Putamen (tissue), 1 donor: ENCODE measurements at places on chromosomes 11 and 22.
A peak's percentile ranks its signal among the peaks of the same experiment; 100 is the strongest.

DNA sequence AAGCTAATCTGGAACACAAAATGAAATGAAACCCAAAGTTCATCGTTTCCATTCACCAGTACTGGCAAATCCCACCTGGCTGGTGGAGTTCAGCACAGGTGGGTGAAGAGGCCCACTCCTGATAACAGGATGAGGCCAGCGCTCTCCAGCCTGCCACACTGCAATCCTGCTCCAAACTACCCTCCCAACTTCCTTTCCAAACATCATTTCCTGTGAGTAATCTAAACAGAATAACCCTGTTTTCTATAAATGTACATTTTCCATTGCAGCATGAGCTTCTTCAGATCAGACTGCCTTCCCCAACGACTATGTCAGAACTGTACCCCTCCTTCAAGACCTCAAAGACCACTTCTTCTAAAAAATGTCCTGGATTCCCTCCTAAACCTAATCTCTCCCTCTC lies 15.9 kb upstream of the NFRKB start:
- no peak for DNase-seq

DNA sequence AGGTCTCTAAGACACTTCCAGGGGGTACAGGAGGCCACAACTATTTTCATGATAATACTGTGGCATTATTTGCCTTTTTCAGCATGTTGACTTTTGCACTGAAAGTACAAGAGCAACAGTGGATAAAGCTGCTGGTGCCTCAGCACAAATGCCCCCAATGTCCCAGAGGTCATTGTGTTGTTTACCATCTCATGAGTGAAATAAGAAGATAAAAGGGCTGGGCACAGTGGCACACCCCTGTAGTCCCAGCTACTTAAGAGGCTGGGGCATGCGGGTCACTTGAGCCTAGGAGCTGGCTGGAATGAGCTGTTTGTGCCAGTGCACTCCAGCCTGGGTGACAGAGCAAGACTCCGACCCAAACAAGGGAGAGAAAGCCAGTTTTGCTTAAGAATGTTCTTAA lies 72.6 kb upstream of the RAB1B start:
- no peak for DNase-seq

DNA sequence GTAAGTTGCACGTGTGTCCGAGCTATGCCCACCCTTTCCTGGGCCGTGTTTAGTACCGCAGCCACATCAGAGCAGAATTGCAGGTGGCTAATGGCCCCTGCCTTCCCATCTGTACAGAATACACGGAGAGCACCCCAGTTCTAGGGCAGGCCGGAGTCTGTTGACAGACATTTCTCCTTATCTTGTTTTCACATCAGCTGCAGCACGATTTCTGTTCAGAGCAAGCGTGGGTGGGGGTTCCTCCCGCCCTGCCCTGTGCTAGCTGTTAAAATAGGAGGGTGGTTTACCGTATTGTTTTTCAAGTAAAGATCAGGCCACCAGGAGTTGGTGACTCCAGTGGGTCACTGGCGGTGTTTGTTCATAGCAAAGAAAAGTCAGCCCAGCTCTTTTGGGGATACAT lies 41.1 kb downstream of the UBASH3B start:
- no peak for DNase-seq

DNA sequence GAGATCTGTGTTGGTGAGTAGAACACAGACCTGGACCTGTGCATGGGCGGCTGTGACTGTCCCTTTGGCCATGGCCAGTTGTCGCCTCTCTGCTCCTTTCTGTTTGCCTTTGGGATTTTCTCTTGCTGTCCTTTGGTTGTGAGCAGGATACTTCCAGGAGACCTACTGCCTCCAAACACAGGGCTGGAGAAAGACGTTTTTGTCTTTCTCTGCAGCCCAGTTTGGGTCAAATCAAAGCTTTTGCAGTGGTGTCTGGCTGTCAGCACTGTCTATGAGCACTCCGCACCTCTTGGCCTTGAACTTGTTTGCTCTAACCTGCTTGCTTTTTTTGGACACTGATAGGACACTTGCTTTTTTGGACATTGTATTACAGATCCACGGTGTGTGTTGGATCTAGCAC lies 108.9 kb upstream of the SORL1-AS1 start:
- DNase-seq, result no peak

DNA sequence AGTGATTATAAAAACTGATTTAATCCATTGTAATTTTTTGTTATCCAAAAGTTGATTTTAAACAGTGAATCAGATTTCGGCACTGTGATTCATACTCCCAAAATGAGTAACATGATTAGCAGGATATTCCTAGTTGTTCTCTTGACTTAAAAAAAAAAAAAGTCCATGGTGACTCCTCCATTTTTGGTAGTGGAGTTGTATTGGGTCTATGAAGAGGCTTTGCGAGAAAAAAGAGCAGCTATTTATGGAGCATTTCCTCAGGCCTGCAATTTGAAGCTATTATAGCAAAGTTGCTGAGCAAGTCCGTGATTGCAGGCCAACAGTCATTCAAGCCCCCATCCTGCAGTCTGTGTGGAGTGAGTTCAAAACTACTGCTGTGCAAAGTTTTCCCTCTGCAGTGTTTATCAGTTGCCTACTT lies 28.8 kb downstream of the YAP1 start:
- DNase-seq, result no peak

DNA sequence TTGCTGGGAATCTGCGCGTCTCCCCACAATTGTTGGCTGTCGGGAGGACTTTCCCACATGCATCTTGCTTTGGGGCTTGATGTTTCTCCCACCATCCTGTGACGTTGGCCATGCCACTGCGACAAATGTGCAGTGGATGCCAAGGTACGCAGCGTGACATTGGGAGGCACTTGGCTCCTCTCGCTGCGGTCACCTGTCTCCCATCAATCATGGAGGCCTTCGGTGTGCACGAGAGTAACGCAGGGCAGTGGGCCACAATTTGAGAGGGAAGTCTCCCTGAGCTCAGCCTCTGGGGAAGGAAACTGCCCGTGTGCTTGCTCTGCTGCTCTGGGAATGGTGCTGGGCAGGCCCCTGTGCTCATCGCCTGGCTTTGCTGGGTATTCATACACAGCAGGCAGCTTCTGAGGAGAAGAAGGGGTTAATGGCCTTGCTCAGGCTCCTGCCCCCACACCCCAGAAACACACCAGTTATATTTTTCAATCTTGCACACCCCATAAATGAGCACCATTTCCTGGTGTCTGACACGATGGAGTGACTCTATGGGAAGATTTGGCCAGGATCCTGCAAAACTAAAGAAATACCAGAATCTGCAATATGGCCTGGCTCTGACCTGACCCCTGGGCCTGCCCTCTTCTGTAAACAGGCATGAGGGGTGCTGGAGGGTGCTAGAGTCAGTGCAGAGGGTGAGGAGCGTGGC lies 153.5 kb downstream of the ADAMTS15 start:
- no peak for DNase-seq

DNA sequence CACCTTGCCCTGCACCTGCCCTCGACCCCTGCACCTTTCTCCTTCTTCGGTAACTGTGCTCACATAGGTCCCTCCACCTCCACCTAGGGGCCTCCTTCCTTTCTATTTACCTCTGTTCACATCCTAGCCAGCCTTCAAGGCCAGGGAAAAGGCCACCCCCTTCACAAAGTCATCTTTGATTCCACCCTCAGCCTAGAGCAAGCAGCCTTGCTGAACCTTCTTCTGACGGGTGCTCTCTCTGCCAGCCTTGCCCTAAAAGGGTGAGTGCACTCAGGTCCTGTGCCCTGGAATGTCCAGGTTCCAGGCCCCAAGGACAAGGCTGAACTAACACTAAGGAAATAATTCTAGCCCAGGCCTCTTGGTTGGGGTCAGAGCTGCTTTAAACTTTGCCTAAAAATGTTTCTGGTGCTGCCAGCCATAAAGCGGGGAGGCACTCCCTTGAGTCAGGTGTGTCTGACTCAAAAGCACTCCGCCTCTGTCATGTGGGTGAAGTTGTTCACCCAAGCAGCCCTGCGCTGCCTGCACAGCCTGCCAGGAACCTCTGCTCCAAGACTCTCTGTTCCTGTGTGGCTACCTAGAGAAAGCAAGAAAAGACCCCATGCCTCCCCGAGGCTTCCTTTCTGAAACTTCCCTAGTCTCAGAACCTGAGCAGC lies 9.2 kb upstream of the FAM83F start:
- DNase-seq, result peak; percentile 69

- no peak for DNase-seq
Measured at GRCh38 chr11:21895686-21896085, 297.2 kb upstream of the ANO5 start.

DNA sequence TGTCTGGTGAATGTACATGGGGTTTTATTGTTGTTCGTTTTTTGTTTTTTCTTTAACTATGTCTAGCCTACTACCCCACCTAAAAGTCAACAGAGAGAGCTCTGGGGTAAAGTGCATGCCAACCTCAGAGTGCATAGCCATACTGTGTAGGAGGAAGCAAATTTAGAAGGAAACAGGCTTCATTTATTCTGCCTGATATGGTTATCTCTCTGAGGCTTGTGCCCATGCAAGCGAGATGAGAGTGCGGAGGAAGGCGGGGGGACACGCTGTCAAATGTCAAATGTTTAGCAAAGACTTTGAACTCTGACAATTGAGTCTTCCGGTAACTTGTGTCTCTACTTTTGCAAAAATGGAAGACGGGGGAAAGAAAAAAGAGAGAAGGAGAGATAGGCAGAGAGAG lies 295.5 kb downstream of the ETS1 start:
- no peak for DNase-seq

DNA sequence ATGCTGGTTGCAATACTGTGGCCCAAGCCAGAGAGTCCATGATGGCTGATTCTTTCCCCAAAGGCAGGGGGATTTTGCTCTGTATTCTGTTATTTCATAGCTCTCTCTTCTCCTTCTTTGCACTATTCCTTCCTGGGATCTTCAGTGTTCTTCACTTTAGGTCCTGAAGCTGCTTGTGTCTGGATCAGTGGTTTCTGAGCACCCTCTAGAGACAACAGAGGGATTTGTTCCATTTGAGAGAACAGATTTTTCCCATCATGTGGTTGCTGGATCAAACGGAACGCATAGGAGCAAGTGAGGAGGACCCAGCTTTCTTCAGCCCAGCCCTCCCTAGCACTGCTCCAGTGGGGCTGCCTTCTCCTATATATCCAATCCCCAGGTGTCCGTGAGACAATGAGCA lies 68.7 kb upstream of the SYN3 start:
- peak; percentile 42 for DNase-seq

- no peak for DNase-seq
Measured at GRCh38 chr22:17303840-17304779, 65.2 kb upstream of the CECR2 start.

DNA sequence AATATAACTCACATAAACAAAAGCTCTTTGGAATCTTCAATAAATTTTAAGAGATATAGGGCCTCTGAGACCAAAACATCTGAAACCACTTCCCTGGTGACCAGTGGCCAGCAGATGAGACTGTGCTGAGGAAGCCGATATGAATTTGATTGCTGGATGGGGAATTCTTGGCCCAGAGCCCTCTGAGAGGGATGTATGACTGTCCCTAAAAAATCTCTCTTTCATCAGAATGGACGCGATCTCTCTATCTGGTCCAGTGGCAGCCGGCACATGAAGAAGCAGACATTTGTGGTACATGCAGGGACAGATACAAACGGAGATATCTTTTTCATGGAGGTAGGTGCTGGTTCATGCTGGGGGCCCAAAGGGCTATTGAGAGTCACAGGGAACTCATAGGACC lies 37.5 kb downstream of the MYBPC3 start:
- DNase-seq, result no peak

- DNase-seq, result no peak
Measured at GRCh38 chr11:116864531-116864930, 27.1 kb upstream of the APOA1 start.

- no peak for DNase-seq
Measured at GRCh38 chr11:78870655-78871054, 296.0 kb upstream of the NARS2 start.

- no peak for DNase-seq
Measured at GRCh38 chr22:27777128-27777527, 24.4 kb downstream of the MN1 start.

DNA sequence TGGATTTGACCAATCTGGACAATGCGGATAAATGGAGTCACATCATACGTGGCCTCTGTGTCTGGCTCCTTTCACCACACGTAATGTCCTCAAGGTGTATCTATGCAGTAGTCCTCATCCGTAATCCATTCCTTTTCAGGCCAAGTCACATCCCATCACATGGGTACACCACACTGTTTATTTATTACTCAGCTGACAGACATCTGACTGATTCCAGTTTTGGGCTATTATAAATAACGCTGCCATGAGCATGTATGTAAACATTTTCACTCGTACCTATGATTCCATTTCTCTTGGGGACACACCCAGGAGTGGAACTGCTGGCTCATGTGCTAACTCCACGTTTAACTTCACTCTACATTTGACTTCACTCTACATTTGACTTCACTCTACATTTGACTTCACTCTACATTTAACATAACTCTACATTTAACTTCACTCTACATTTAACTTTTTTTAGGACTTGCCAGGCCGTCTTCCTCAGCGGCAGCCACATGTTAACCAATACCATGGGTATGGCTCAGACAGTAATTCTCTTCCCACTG lies 52.1 kb downstream of the SHANK2 start:
- no peak for DNase-seq

DNA sequence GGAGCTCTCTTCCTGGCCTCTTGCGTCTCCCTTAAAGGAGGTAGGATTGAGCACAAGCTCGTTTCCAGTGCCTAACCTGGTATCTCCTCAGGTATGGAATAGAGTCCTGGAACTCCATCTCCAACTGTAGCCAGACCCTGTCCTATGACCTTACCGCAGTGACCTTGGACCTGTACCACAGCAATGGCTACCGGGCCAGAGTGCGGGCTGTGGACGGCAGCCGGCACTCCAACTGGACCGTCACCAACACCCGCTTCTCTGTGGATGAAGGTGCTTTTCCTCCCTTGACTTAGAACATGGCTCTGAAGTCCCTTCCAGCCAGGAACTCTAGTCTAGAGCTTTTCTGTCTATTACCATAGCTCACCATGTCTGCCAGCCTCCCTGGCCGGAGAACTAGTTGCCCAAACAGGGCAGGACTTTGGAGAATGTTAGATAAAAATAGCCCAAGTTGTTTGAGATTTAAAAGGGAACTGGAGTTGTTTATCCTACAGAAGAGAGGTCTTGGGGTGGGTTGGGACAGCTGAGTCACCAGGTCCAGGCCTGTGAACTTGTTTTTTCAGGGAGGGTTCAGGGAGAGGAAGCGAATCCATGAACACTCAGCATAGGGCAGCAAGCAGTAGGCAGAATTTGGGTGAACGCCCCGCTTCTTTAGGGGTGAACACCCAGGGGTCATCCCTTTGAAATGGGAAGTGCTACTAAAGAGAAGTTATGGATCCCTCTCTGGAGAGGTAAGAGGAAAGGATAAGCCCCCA lies 3.3 kb downstream of the IL10RA start:
- no peak for DNase-seq

- DNase-seq, result no peak
Measured at GRCh38 chr22:25399649-25400151, 164.8 kb upstream of the GRK3 start.
